ENCODE measurements at places on chromosomes 6 and 20.

GRCh38 chr6:68368845-68369244 lies 266.2 kb upstream of the ADGRB3 start:
- no peak for DNase-seq

DNA sequence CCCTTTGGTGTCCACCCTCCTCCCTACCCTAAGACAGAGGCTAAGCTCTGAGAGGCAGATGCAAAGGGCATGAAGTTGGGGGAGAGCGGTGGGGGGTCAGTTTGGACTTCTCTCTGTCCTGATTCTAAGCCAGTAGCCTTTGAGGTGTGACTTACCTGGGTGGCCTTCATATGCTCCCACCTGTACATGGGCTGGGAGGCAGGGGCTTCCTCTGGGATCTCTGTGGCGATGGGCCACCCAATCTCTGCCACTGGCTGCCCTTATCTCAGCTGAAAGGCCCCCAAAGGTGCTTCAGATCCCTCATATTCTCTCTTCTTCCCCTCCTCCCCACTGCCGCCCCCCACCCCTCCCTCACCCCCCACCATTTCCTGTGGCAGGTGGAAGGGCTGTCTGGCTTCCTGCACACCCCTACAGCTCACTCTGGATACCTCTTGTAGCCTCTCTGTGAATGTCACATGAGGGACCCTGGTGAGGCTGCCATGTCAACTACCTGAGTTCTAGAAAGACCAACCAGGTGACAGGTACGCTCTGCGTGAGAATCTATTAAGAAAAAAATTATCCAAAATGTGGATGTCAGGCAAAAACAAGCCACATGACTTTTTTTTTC lies 34.0 kb downstream of the PNLDC1 start:
- DNase-seq: no peak

DNA sequence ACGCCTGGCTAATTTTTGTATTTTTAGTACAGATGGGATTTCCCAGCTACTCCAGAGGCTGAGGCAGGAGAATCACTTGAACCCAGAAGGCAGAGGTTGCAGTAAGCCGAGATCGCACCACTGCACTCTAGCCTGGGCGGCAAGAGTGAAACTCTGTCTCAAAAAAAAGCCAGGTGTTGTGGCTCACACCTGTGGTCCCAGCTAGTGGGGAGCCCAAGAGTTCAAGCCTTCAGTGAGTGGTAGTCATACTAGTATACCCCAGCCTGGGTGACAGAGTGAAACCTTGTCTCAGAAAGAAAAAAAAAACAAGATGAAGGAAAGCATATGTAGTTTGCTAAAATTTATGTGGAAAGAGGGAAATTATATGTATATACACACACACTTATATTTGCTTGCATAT lies 20.0 kb upstream of the POU5F1 start:
- DNase-seq: no peak

- no peak for DNase-seq
These were observed 117.2 kb upstream of the ESR1 start for GRCh38 chr6:151690303-151690702.

GRCh38 chr20:14634665-14635064 lies 297.3 kb upstream of the FLRT3 start:
- DNase-seq: no peak

DNA sequence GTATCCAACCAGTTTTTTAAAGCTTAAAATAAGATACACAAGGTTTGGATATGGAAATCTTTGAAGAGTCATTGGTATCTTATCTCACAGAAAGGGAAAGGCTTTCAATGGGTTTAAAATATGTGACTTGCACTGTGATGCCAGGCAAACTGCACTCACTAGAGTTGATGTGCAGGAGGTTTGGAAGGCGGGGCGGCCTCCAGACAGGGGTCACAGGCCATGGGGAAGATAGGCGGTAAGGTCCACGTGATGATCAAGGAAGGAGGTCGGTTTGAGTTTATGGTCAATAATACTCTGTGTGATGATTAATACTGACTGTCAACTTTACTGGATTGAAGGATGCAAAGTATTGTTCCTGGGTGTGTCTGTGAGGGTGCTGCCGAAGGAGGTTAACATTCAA lies 9.5 kb upstream of the RAMACL start:
- no peak for DNase-seq

DNA sequence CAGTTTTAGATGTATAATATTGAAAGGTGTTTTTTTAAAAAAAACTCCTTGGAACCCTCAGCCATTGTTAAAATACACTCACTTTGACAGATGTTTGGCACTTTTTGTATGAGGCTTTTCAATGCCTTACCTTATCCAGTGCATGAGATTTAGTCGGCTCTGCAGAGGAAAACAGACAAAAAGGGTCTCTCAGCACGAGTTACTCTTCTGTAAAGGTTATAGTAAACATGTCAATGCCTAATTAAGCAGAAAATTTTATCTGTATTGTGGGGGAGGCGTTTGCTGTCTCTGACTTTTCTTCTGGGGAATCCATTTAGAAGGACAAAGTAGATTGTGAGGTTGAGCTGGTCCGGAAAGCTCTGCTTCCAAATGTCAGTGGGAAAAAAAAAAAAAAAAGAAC lies 278.3 kb downstream of the TSHZ2 start:
- no peak for DNase-seq

DNA sequence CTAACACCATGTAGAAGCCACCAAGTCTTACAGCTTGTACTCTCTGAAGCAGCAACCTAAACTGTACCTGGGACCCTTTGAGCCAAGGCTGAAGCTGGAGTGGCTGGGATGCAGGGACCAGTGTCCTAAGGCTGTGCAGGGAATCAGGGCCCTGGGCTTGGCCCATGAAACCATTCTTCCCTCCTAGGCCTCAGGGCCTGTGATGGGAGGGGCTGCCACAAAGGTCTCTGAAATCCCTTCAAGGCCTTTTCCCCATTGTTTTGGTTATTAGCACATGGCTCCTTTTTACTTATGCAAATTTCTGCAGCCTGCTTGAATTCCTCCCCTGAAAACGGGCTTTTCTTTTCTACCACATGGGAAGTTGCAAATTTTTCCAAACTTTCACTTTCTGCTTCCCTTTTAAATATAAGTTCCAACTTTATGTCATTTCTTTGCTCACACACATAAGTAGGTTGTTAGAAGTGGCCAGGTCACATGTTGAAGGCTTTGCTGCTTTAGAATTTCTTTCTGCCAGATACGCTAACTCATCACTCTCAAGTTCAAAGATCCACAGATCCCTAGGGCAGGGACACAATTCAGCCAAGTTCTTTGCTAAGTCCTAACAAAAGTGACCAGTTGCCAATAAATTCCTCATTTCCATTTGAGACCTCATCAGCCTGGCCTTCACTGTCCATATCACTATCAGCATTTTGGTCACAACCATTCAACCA lies 28.2 kb upstream of the ATXN1 start:
- DNase-seq: no peak

- no peak for DNase-seq
These were observed 174.7 kb downstream of the ZFAND3 start for GRCh38 chr6:37994223-37994622.

DNA sequence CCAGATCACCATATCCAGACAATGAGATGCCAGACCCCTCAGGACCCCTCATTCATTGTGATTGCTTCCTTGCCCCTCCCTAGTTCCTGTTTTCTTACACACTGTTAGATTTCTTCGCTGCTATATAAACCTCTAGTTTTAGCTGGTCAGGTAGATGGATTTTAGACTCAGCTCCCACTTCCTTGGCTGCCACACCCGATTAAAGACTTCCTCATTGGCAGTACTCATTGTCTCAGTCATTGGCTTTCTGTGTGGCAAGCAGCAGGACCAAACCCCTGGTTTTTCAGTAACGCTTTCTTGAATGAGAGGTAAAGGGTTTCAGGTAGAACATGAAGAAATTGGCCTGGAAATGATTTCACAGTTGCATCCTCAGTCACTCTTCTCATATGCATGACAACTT lies 47.9 kb downstream of the QRSL1 start:
- DNase-seq: no peak

DNA sequence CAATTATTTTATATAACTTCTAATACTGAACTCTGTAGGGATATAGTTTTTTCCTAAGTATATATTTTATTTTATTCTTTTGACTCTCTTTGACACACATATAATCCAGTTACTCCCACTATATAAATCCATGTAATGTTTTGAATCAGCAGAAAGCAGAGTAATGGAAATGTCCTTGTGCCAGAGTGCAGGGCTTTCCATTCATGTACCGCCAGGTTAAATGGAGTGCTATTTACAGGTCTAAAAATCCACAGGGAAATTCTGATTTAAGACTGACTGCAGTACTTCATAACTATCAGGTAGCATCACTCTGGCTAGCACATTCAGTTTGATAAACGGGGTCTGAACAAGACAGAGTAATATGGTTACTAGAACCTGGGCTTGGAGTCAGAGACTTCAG lies 626.8 kb downstream of the COL12A1 start:
- DNase-seq: no peak

DNA sequence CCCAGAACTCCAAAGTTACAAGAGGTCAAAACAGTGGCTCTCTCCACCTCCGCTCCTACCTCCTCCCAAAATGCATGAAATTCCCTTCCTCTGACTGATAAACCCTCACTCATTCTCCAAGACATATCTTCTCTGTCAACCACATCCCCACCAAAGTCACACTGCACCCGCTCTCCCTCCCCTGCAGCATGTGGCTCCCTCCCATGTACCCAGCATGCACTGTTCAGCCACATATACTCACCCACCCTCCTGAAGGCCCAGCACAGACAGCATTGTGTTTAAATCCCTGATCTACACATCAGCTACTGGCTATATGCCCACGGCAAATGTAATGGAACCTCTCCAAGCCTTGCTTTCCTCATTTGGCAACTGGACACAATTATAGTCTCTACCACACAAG lies 5.5 kb upstream of the POU5F1 start:
- DNase-seq: no peak

GRCh38 chr6:169839029-169839481 lies 87.6 kb downstream of the ERMARD start:
- no peak for DNase-seq

DNA sequence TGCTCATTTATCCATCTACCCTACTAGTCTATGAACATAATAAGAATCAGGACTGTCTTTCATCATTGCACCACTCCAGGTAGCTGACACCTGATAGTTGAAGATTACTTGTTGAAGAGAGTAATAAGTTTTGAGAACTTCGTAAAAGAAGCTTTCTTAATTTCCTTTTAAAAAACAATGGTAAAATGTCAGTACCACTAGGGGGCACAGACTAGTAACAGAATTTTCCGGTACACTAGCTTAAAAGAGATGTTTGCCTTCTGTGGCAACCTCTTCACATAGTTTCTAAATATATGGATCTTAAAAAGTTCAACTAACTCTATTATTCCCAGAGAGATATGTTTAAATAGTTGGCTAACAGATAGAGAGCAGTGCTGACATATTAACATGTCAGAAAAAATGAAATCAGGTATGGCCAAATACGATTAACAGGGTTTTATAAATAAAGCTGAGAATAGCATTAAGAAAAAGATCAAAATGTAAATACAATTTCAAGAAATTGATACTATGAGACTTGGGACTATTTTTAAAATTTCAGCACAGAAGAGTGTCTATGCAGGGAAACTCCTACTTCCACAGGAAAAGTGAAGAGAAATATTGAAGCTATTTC lies 5.4 kb upstream of the KCNQ5 start:
- DNase-seq: no peak

- DNase-seq: no peak
These were observed 67.9 kb upstream of the STX16 start for GRCh38 chr20:58583176-58583575.

GRCh38 chr6:112193117-112193516 lies 61.2 kb downstream of the LAMA4 start:
- DNase-seq: no peak

- DNase-seq: peak; percentile 94
These were observed at the start of gene STK38 for GRCh38 chr6:36546920-36547645. STK38 (minus strand) TSS chr6:36547479; CDS start chr6:36540202, 7,277 bp downstream.

DNA sequence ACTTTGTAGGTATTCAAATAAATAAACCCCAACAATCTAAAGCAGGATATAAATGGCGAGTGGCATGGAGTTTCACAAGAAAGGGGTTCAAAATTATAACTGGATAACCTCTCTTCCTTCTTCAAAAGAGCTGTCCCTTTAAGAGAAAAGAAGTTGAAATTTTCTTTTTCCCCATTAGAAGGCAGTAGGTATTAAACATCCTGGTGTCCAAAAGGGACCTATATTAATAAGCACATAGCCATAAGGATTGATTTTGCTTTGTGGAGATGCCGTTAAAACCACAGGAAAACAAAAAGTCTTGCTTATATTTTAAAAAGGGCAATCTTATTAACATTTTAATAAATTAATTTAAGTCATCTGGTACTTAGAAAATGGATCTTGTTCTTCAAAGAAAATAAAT lies 76.5 kb downstream of the LYRM4 start:
- no peak for DNase-seq

- no peak for DNase-seq
These were observed 17.5 kb upstream of the CEP85L start for GRCh38 chr6:118668761-118669385.

GRCh38 chr6:113909224-113909856 lies 52.2 kb downstream of the MARCKS start:
- peak; percentile 51 for DNase-seq

GRCh38 chr20:9574181-9574580 lies 59.8 kb downstream of the LAMP5 start:
- DNase-seq: no peak

- DNase-seq: no peak
These were observed 48.8 kb upstream of the NKX2-2 start for GRCh38 chr20:21562656-21563055.

- peak; percentile 14 for DNase-seq
These were observed 909 bp downstream of the DNAAF9 start for GRCh38 chr20:3406481-3407039.

DNA sequence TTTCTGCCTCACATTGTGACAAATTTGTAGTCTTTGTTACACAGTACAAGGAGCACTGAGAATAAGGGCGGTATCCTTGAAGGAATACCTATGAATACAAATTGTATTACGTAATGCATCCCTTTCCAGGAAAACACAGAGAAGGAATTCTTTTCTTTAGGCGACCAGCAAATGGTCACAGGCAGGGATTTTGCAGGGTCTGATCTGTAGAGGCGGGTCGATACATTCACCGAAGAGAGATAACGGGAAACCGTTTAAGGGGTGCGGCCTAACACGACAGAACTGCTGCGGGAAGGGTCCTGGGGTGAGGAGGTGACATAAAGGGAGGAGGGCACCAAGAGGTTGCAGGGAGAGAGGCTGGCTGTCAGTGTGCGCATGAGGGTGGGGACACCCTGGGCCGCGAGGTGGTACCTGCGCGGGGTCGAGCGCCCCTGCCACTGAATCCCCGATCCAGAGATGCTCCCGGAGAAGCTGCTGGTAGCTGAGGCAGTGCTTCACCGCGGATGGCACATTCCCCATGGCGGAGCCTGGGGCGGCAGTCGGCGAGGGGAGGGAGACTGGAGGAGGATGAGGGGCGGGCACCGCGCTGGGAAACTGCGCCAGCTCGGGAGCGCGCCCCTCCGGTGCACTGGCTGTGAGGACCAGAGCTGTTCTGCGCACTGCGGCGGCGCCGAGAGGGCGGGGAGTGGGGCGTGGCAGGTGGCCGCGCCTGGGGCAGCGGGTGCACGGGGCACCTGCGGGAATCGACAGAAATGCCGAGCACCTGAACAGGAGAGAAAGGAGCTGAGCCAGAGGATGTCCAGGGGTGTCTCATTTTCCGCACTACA lies at the start of gene HMGCLL1:
TSS of gene HMGCLL1 (minus strand) at position 656 of the 827 bp plus-strand sequence. CDS start at position 519, 137 bp downstream.
- no peak for DNase-seq

- DNase-seq: no peak
These were observed 14.5 kb upstream of the GUCA1A start for GRCh38 chr6:42158631-42159030.
